Kidney (tissue), 22 donors: ENCODE measurements at places on chromosomes 13 and 19. TPM values are rescaled to one million over a fixed set of nuclear protein-coding genes. Genes with fewer than 3 reads are reported as not detected.
A peak's percentile ranks its signal among the peaks of the same experiment; 100 is the strongest.

ISYNA1 gene
- total RNA-seq = 68.6 TPM

GRCh38 chr19:5987077-5987818 lies 9.3 kb upstream of the RANBP3 start:
- no peaks in the 10 kb centered on the region for H3K36me3 ChIP-seq
- H3K4me1 ChIP-seq = peaks cover 7% of the 10 kb centered on the region
- DNase-seq = peak; percentile 87
- H3K27me3 ChIP-seq = no peaks in the 10 kb centered on the region

- H3K27ac ChIP-seq = no peak overlapping the region
- H3K4me3 ChIP-seq = no peak overlapping the region
- no peaks in the 10 kb centered on the region for H3K4me1 ChIP-seq
- H3K36me3 ChIP-seq = no peaks in the 10 kb centered on the region
Measured at GRCh38 chr13:112680741-112681360, 9.0 kb upstream of the ATP11A start.

GRCh38 chr19:3458229-3459088 lies 21.9 kb downstream of the SMIM24 start:
- H3K36me3 ChIP-seq = peaks cover 2% of the 10 kb centered on the region
- no peak overlapping the region for H3K4me3 ChIP-seq
- no peaks in the 10 kb centered on the region for H3K27me3 ChIP-seq
- no peak for DNase-seq
- peaks cover 18% of the 10 kb centered on the region for H3K4me1 ChIP-seq

CFAP97D2 gene
- not detected for total RNA-seq

KLK12 gene
- not detected for total RNA-seq

- peak overlapping the region; percentile 64 for H3K4me3 ChIP-seq
- no peaks in the 10 kb centered on the region for H3K4me1 ChIP-seq
- no peak for DNase-seq
- H3K27ac ChIP-seq = peak overlapping the region; percentile 86
Measured at GRCh38 chr13:93227280-93227877, 772 bp downstream of the GPC6 start.

DNA sequence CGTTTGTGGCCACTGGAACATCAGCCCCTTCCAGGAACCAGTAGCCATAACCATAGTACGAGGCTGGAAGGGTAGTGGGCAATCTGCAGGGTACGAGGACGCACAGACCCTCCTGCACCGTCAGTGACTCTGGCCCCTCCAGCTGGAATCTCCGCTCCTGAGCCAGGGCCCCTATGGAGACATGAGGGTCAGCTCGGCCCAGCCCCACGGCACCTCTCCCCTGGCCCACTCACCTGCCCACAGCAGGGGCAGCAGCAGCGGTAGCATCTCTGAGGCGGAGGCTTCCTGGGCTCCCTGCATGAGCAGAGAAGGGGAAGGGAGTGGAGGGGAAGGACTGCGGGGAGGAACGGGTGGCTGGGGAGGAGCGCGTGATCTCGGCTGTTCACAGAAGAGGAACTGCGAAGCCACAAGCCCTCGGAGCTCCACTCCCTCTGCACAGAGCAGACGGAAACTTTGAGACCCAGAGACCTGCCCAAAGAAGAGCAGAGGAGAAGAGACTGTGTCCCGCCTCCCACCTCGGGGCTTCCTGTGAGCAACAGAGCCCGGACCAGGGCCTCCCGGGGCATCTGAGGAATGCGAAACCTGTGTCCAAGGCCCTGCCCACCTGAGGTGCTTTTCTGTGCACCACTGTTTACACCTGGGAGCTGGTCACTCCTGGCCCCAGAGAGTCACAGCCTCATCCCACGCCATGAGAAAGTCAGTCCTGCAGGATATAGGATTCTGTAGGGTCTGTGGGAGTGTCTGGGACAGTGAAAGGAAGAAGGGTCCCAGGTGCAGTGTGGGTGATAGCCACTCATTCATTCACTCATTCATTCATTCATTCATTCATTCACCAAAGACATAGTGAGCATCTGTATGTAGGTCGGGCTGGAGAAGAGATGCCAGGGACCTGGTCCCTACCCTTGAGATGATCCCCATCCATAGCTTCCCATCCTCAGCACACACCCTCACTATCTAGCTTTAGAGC lies at the start of gene SIGLEC6:
Gene SIGLEC6, minus strand, starts transcription at position 322 of the 967 bp plus-strand sequence. Its CDS starts 22 bp downstream, at position 300.
- H3K27ac ChIP-seq = no peak within 1 kb of the TSS
- no peak for DNase-seq
- H3K36me3 ChIP-seq = no peaks in the 10 kb centered on the region
- peaks cover 3% of the 10 kb centered on the region for H3K27me3 ChIP-seq
- H3K4me1 ChIP-seq = no peaks in the 10 kb centered on the region

LRFN3 gene
- total RNA-seq = 9.4 TPM

GRCh38 chr13:111908981-111909380 lies 158.0 kb upstream of the SOX1 start:
- no peaks in the 10 kb centered on the region for H3K4me1 ChIP-seq
- H3K27me3 ChIP-seq = no peaks in the 10 kb centered on the region
- no peak for DNase-seq
- H3K27ac ChIP-seq = no peak overlapping the region
- H3K4me3 ChIP-seq = no peak overlapping the region

GRCh38 chr19:52336117-52336790 lies at the start of gene ZNF610:
TSS of gene ZNF610 (plus strand) at chr19:52336243. CDS start at chr19:52349173, 12,930 bp downstream.
- H3K4me1 ChIP-seq = peaks cover 2% of the 10 kb centered on the region
- H3K27me3 ChIP-seq = no peaks in the 10 kb centered on the region
- peak within 1 kb of the TSS; percentile 76 for H3K27ac ChIP-seq
- H3K36me3 ChIP-seq = no peaks in the 10 kb centered on the region

DNA sequence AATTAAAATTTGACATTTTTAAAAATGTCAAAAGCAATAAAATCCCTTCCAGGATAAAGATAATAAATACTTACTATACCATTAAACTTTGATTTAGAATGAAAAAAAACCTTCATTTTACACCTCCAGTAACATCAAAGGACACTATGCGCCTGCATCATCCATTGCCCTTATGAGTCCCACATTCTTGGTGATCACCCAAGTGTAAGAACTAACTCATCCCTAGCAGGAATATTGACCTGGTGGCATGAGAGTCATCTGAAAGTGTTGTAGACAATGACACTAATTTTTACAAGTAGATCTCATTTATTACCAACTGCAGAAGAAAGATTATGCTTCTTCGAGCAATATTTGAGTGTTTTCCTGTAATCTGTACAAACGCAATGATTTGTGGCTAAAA lies 1128.9 kb downstream of the EFNB2 start:
- H3K4me3 ChIP-seq = no peak overlapping the region
- no peaks in the 10 kb centered on the region for H3K27me3 ChIP-seq
- DNase-seq = no peak
- H3K27ac ChIP-seq = no peak overlapping the region
- no peaks in the 10 kb centered on the region for H3K4me1 ChIP-seq
